ENCODE measurements at places on chromosomes 13 and 19.
A peak's percentile ranks its signal among the peaks of the same experiment; 100 is the strongest.

- DNase-seq: no peak
These were observed 13.3 kb upstream of the ACP7 start for GRCh38 chr19:39070888-39071287.

DNA sequence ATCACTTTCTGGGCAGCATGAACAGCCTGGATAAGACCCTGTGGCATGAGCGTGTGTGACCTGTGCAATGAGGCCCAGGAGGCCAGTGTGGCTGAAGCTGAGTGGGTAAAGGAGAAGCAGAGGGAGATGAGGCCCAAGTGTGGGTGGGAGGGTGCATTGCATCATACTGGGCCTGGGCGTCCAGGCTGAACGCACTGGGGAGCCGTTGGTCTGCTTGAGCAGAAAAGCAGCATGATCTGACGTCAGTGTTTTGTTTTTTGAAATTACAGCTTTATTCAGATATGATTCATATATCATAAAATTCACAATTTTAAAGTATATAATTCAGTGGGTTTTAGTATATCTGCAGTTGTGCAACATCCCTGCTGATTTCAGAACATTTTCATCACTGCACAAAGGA, 409.7 kb downstream of the HS6ST3 start:
- DNase-seq: no peak

DNA sequence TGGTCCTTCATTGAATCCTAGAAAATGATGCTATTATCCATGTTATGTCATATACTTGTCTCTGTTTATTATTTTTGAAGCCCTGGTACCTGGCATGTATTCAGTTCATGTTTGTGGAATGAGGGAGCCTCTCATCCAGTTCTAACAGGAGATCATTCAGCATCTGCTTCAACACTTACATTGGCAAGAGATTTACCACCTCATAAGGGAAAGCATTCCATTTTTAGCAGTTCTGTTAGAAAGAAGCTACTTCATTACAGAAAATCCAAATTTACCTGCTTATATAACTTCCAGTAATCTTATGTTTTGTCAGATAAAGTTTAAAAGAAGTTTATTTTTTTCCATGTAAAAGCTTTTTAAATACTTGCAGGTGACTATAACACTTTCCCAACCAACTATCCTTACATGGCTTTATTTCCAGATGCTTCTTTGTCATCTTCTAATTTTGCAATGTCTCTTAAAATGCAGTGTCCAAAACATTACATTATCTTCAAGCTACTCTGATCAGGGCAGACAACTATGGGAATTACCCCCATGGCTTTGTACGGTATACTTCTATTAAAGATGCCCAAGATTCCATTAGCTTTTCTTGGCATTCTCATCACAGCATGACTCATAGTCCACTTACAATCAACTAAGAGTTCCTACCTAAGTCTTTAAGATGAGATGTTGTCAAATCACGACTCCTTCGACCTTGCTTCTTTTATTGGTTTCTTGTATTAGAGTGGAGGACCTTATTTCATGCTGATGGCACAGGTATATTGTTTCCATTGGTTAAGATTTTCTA, 262.1 kb downstream of the PCDH9 start:
- peak; percentile 3 for DNase-seq

DNA sequence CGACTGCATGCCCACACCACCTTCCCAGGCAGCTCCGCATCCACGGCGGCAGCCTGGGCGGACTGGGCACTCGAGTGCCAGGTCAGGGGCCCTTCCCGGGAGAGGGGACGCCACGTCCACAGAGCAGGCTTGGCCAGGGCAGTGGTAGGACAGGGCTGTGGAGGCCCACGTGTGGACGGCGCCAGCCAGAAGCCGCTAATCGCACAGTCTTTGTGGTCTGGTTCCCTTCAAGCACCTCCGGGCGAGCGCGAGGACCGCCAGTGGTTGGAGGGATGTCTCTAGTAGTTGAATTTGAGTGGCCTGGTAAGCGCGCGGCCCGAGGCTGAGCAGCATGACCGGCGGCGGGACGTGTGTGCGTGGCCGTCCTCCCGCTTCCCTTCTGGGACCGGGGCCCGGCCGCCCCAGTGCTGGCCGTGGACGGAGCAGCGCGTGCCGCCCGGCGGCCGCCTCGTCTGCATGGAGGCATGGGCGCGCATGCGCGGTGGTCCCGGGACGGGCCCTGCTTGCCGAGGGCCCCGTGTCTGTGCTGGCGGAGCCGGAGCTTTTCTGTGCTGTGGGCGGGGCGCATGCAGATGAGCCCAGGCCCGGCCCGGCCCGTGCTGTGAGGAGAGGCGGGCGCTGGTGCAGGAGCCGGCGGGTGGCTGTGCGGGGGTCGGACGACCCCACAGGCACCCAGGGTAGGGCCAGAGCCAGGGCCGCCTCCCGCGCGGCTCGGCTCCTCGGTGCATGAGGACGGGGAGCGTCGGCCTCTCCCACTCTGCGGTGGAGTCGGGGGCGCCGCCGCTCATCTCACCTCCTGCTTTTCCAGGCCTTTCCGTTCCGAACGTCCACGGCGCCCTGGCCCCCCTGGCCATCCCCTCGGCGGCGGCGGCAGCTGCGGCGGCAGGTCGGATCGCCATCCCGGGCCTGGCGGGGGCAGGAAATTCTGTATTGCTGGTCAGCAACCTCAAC, 8.6 kb downstream of the PTBP1 start:
- no peak for DNase-seq

DNA sequence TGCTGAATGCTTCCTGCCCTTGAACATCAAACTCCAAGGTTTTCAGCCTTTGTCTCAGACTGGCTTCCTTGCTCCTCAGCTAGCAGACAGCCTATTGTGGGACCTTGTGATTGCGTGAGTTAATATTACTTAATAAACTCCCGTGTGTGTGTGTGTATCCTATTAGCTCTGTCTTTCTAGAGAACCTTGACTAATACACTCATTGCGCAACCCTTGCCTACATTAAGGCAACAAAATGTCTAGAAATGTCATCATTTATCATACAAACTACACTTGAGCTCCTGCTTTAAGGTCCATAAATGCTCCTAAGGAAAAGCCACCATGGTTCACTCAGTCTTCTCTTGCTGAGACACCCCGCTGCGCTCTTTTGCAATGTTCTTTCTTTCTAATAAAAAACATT, 2861.0 kb downstream of the PCDH9 start:
- DNase-seq: no peak

- DNase-seq: no peak
These were observed 16.2 kb upstream of the MED4 start for GRCh38 chr13:48110931-48111721.

- DNase-seq: no peak
These were observed 58.0 kb downstream of the PIBF1 start for GRCh38 chr13:72839831-72840426.

GRCh38 chr19:57949296-57949695, 1.8 kb upstream of the ZNF256 start:
- DNase-seq: no peak

DNA sequence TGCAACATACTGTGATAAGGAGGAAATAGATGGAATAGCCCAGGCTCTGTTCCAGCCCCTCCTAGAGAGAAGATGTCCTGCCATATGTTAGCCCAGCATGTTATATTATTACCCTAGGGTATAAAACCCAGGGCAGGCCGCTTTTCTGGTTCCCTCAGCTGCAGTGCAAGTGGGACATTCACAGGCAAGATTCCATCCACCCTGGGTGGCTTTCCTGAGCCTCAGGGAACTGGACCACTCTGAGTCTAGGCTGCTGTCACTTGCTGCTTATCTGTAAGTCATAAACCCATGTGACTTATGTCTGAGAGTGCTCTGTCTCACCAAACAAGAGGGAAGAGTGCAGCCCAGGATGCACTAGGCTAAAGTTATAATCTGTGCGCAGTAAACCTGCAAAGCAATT, 413.2 kb downstream of the MZT1 start:
- no peak for DNase-seq

DNA sequence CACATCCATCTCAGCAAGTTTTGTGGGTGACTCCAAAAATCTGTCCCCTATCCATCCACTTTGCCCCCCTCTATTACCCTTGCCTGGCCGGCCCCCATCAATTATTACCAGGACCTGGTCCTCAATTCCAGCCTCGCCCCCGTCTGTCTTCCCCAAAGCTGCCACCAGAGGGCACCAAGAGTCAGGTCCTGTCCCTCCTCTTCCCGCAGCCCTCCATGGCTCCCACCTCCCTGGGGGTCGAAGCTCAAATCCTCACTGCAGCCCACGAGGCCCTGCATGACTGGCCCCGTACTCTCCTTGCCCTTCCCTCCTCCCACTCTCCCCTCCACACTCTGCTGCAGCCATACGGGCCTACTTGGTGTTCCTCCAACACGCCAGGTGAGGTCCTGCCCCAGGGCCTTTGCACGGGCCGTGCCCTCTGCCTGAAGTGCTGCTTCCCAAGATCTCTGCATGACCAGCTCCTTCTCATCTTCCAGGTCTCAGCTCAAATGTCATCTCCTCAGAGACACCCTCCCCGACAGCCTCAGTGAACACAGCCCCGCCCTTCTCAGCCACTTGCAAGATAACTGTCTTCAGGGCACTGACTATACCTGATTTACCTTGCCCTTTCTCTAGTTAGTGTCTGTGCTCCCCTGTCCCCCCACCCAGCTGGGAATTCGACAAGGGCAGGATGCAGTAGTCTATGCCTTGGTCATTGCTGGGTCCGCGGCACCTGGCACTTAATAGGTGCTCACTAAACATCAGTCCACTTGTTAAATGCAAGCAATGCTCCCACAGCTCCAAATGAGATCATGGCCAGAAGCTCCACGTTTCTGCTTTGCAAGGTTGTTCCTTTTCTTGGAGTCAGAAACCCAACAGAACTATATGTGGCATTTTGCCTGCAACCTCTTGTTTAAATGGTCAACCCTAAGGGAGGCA, 16.8 kb upstream of the SEMA6B start:
- no peak for DNase-seq

GRCh38 chr13:97429681-97430081, 4.3 kb upstream of the RAP2A start:
- DNase-seq: no peak

GRCh38 chr13:30334663-30335386, 27.5 kb upstream of the KATNAL1 start:
- DNase-seq: no peak

DNA sequence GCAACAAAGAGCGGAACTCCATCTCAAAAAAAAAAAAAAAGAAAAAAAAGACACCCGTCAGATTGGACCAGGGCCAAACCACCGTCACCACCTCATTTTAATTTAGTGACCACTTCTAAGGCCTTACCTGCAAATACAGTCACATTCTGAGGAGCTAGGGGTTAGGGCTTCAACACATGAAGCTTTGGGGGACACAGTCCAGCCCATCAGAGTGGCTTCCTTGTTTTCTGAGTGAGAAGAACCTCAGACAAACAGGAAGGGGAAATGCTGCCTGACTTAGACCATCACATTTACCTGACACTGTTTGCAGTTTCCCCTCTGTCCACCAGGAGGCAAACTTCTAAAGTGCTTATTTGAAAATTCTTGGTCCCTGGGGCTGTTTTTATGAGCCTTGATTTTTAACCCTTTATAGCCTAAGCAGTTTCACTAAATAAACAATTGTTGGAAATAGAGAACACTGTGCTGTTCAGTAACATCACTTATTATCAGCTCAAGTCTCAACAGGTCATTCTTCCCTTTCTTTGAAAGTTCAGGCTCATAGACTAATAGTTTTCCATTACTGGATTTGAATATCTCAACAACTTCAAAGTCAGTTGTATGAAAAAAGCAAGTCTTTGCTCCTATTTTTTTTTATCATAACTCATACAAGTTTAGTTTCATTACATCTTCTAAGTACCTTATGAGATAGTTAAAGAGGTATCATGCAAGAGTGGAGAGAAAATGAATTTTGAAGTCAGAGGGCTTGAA, 74.9 kb upstream of the WASF3 start:
- DNase-seq: no peak

Measured in epithelial cell of proximal tubule (primary cell).